Upper lobe of right lung (tissue), 1 donor: ENCODE measurements at places on chromosomes 2 and 18. TPM values are rescaled to one million over a fixed set of nuclear protein-coding genes. Genes with fewer than 3 reads are reported as not detected.

The IL18RAP gene
- total RNA-seq, result 4.9 TPM

The CD8B2 gene
- not detected for total RNA-seq

The PTPRN gene
- total RNA-seq, result not detected

DNA sequence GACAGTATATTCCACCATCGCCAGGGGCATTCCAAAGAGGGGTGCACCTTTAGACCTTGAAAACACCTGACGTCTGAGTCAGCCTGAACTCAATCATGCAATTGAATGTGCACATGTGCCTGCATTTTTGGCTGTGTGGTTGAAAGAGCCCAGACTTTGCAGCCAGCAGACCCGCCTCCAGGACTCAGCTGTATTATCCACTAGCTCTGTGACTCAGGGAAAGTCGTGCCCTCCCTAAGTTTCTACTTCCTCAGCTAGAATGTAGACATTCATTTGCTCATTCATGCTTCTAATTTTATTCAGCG, 94.2 kb downstream of the LRRC30 start:
- DNase-seq, result no peak

- no peak for DNase-seq
These were observed 22.3 kb downstream of the CUL3 start for GRCh38 chr2:224562831-224563230.

DNA sequence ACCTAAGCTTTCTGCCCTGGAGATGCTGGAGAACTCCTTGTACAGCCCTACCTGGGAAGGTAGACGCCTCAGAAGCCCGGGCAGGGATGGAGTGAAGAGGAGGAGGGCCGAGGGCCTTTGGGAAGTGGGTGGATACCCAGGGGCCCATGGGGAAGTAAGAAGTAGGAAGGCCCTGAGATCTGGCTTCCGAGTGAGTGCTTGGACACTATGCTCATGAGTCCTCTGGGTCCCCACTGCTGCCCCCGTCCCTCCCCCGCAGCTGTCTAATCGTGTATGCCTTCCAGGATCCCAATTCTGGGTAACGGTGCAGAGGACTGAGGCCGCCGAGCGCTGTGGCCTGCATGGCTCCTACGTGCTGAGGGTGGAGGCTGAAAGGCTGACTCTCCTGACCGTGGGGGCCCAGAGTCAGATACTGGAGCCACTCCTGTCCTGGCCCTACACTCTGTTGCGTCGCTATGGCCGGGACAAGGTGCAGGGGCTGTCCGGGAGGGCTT, 1.1 kb downstream of the DOK1 start:
- peak; percentile 72 for DNase-seq
